ENCODE measurements at places on chromosomes 2 and 18.

DNA sequence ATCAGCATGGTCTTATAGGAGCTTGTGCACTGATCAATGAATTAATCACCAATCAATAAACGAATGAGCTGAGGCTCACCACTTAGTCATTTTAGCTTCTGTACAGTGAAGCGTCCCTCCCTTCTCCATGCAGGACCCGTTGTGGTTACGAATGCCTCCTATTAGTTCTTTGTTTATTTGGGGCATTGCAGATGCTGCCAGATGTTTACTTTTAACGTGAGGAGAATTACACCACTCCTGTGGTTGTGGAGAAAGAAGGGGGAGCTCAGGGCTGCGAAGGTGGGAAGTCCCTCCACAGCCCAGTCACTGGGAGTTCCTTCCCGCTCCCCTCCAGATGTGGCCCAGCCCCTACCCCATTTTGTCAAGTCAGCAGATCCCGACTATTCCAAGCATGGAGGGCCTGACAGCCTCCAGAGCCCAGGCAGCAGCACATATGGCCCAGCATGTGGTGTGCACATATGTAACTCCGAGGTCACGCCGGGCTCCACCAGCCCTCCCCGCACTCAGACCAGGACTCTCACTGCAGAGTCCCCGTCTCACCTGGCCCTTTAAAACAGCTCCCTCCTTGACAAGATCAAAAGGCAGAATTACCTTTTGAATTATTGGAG, 20.9 kb downstream of the PKDCC start:
- no peak for DNase-seq

DNA sequence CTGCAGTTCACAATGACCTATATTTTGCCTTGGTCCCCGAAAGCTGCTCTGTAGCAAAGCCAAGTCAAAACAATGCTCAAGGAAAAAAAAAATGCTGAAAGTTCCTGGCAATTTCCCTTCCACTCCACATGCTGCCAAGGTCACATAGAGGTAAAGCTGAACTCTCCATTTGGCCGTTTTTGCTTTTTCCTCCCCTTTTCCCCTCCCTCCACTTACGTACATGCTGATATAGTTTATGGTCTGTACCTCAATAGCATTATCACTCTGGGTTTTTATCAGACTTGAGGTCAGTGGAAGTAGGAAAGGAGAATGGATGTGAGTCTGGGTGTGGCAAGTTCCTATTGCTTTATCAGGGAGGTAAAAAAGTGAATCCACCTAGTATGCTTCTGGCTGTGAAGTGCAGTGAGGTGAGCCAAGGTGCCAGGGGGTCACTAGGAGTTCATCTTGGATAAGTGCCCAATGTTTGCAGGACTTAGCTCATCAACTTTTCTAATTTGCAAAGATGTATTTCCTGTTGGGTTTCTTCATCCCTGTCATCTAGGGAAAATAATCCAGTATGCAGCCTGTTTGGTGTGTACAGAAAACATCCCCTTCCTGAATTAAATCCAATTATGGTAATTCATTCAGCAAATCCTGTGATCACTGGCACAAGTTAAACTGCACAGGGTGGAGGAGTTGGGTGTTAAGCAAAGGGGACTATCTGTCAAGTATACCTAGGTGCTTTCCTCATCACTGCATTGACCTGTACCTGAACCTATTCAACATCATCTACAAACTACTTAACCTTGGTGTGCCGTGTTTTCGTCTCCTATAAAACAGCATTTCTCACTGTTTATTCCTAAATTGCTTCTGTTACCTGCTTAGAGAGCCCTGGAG, 124.3 kb upstream of the CYP26B1 start:
- no peak for DNase-seq

GRCh38 chr2:177275743-177276055, 11.2 kb upstream of the NFE2L2 start:
- no peak for DNase-seq

GRCh38 chr2:138201286-138201685, 237.0 kb downstream of the HNMT start:
- DNase-seq, result no peak

GRCh38 chr18:80179857-80180558, 67.3 kb downstream of the PARD6G start:
- DNase-seq, result peak; percentile 28

GRCh38 chr2:237693291-237693994, 66.1 kb downstream of the LRRFIP1 start:
- no peak for DNase-seq

- no peak for DNase-seq
Measured at GRCh38 chr2:233972941-233973575, 55.9 kb downstream of the TRPM8 start.

DNA sequence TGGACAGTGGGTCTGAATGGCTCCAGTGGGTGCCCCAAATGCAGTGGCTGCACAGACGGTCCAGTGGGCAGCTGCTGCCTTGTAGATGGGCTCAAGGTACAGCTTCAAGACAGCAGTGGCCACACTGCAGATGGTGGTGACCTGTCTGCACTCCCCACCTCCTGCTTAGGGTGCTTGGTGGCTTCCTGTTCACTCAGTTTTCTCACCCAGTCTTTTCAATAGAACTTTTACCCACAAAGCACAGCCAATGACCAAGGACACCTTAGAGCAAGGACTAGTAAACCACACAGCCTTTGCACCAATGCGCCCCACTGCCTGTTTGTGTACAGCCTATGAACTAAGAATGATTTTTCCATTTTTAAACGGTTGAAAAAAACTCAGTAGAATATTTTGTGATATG, 34.9 kb downstream of the MEX3C start:
- DNase-seq, result no peak

DNA sequence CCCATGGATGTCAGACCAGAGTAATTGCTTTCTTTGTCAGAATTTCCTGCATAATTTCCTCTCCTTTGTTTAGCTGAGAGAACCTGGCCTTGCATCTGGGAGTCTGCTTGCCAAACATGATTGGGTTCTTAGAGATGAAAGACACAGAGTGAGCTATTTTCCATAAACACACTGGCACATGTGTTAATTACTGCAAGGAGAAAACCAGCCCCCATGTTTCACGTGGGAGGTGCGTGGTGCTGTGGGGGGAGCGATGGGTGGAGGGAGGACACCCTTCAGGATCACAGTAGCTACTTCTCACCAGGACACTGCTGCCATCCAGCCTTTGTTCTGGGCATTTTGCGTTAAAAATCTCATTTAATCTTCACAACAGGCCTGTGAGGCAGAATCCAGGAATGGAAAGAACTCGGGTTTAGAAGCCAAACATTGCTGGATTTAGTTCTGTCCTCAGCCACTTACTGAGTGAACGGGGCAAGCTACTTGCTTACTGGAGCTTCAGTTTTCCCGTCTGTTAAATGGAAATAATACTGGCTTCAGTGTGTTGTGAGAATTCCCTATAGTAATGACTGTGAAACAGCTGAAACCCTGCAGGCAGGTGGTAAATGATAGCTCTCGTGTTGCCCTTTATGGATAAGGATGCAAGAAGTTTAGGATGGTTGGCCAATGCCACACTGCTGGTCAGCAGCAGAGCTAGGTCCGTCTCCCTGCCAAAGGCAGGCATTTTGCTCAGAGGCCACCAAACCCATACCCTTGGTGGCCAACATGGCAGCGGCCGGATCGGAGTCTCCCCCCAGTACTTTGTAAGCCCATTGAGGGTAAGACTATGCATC, 100.1 kb upstream of the ASAP2 start:
- no peak for DNase-seq

GRCh38 chr2:46074501-46074900, 222.7 kb upstream of the EPAS1 start:
- DNase-seq, result no peak

GRCh38 chr2:11417946-11418585, 47.9 kb downstream of the E2F6 start:
- DNase-seq, result no peak

- DNase-seq, result no peak
Measured at GRCh38 chr2:100224988-100225710, 82.8 kb upstream of the AFF3 start.

DNA sequence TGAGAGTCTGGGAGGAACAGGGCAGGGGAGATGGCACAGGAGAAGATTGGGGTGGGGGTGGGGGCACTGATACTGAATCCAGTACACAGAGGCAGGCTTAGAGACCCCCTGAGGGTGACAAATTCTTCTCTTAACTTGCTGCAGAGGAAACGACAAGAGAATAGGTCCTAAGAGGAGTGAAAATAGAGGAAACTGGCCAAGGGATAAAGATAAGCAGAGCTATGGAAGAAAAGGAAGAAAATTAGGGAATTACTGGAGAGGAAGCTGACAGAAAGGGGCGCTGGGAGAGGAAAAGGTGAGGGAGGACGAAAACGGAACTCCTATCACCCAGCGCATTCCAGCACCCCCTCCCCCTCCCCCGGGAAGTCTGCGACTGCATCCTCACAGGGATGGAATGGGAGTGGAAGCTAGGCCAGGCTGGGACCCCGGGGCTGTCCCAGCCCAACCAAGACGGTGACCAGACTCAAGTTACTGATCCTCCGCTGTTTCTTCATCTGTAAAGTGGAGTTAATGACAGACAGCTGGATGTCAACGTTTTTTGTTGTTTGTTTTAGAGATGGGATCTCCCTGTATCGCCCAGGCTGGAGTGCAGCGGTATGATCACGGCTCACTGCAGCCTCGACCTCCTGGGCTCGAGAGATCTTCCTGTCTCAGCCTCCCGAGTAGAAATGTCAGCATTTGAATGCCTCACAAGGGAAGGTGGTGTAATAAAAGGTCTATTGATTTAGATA, 2.6 kb upstream of the EMX1 start:
- DNase-seq, result no peak

DNA sequence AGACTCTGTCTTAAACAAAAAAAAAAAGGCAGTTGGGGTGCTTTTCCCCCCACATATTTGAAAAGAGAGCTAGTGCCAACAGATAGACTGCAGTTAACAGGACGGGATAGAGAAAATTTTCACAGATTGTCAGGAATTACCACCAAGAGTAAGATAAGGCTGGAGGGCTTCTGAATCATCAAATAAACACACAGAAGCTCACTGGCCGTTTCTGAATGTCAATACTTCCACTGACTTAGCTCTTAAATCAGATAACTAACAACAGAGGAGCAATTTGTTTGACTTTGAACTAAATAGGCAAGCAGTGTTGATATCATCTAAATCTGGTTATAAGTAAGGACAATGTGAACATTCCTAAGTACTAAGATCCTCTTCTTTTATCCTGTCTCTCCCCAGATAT, 34.7 kb downstream of the PIEZO2 start:
- no peak for DNase-seq

Measured in NCI-H187 (cell line).